Common myeloid progenitor, CD34-positive (primary cell): ENCODE measurements at places on chromosomes 2 and 18.

DNA sequence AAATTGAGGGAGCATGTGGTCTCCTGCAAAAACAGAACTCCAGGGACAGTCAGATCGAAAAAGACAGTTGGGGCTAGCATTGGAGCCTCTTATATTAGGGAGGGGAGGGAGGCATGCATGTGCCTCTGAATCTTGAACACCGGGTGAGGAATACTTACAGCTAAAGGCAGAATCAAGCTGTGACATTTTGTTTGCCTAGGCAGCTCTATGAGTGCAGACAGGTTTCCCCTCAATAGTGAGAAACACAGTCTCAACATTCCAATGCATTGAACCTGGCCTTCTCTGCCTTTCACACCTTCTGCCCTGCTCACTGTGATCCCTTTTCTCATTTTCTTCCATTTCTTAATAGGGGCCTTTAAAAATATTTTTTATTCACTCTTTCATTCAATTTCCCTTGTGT is 140.4 kb downstream of the THSD7B start:
- DNase-seq = no peak
- H3K27me3 ChIP-seq = no peaks in the 10 kb centered on the region
- no peaks in the 10 kb centered on the region for H3K4me1 ChIP-seq

DNA sequence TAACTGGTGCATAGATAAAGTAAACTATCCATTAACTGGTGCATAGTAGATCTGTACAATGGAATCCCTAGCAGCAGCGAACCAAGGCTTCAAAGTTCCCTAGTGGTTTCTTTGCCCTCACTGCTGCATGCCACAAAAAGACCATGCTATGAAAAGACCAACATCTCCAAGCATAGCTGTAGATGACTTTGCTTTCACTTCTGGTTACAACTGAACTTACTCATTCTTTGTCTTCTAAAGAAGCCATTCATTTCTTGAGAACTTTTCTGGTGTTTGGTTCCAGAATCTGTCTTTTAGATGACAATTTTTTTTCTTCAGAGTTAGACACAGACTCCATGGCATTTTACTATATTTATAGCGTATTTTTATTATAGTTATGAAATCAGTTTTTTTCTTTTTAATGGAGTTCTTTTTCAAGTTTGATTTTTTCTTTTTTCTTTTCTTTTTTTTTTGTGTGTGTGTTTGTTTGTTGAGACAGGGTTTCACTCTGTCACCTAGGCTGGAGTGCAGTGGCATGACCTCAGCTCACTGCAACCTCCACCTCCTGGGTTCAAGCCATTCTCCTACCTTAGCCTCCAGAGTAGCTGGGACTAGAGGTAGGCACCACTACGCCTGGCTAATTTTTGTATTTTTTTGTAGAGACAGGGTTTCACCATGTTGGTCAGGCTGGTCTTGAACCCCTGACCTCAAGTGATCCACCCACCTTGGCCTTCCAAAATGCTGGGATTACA is 63.6 kb downstream of the SLC35F5 start:
- no peaks in the 10 kb centered on the region for H3K27me3 ChIP-seq
- H3K4me3 ChIP-seq = no peak overlapping the region
- H3K27ac ChIP-seq = peak overlapping the region; percentile 62
- H3K4me1 ChIP-seq = peaks cover 16% of the 10 kb centered on the region
- no peaks in the 10 kb centered on the region for H3K36me3 ChIP-seq

DNA sequence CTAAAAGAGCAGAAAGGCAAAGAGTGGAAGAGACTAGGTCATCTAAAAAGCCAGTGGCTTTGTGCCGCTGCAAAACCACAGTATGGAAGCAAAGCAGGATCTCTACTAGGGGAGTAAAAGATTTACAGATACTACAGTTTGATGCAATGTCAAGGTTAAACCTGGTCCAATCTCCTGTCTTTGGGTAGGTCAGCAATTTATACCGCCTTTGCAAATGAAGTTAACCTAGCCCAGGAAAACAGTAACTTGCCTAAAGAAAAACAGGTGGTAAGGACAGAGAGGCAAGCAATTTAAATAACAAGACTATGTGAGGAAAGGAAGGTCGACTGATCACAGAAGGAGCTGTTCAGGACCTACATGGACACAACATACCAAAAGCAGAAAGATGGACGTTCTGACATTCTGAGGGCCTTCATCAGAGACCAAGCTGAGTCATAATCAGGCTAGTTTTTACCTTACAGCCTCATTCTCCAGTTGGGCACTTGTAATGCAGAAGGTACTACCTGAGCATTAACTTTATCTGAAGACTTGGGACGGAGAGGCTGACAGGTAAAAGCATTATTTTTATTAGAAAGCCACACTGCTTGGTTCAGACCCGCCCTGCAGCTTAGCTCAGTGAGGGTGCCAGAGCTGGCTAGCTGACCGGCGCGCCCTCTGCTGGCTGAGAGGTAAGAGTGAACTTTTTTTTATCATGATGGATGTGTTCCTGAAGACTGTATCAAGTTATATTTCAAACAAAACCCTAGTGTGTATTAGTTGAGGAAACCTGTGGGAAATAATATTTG is 15.9 kb downstream of the CDKL4 start:
- no peak overlapping the region for H3K27ac ChIP-seq
- no peaks in the 10 kb centered on the region for H3K27me3 ChIP-seq
- no peak overlapping the region for H3K4me3 ChIP-seq

GRCh38 chr18:363301-364085 is 95.6 kb upstream of the THOC1 start:
- H3K36me3 ChIP-seq = no peaks in the 10 kb centered on the region
- no peaks in the 10 kb centered on the region for H3K4me1 ChIP-seq
- DNase-seq = peak; percentile 18
- H3K27me3 ChIP-seq = no peaks in the 10 kb centered on the region
- no peak overlapping the region for H3K4me3 ChIP-seq

- peaks cover 3% of the 10 kb centered on the region for H3K36me3 ChIP-seq
- no peaks in the 10 kb centered on the region for H3K27me3 ChIP-seq
- H3K4me3 ChIP-seq = no peak overlapping the region
These were observed 46.2 kb upstream of the B3GNT2 start for GRCh38 chr2:62149708-62150107.

GRCh38 chr2:19947184-19947940 is 42.5 kb downstream of the WDR35 start:
- no peaks in the 10 kb centered on the region for H3K27me3 ChIP-seq
- H3K4me3 ChIP-seq = no peak overlapping the region
- H3K4me1 ChIP-seq = no peaks in the 10 kb centered on the region
- H3K27ac ChIP-seq = no peak overlapping the region
- DNase-seq = no peak
- no peaks in the 10 kb centered on the region for H3K36me3 ChIP-seq

DNA sequence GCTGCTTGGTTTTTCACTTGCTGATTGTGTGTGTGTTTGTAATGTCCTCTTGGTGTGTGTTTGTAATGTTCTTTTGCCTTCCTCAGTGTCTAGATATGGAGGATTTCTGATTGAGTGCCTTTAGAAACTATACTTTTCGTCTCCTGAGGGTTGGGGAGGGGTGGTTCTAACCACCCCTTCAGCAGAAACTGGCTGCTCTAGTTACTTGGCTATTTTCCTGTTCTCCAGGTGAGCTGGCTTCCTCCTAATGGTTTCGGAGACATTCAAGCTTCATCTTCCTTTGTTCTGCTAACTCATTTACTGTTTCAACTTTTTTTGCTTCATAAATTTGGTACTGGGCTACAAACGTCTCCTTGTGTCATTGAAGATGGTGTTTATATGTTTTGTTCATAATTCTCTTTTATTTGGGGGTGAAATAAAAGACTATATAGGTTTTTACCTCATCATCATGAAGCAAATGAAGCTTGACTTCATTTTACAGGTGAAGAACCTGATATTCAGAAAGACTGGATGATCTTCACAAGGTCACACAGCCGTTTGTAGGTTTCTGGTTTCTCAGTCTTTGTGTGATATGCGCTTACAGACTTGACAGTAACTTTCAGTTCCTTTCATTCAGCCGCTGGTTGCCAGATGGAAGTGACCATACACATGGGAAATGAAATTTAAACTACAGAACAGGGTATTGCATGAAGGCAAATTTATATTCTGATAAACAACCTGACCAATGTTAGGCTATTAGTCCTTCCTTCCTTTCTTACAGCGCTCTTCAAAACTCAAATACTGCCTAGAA is 238.5 kb downstream of the GALR1 start:
- no peaks in the 10 kb centered on the region for H3K36me3 ChIP-seq
- H3K27me3 ChIP-seq = peaks cover 2% of the 10 kb centered on the region
- H3K4me3 ChIP-seq = no peak overlapping the region

- no peak overlapping the region for H3K27ac ChIP-seq
- peaks cover 3% of the 10 kb centered on the region for H3K4me1 ChIP-seq
- DNase-seq = no peak
- no peaks in the 10 kb centered on the region for H3K27me3 ChIP-seq
- H3K36me3 ChIP-seq = peaks cover 2% of the 10 kb centered on the region
These were observed 567.4 kb downstream of the ARHGAP15 start for GRCh38 chr2:143696651-143697050.

DNA sequence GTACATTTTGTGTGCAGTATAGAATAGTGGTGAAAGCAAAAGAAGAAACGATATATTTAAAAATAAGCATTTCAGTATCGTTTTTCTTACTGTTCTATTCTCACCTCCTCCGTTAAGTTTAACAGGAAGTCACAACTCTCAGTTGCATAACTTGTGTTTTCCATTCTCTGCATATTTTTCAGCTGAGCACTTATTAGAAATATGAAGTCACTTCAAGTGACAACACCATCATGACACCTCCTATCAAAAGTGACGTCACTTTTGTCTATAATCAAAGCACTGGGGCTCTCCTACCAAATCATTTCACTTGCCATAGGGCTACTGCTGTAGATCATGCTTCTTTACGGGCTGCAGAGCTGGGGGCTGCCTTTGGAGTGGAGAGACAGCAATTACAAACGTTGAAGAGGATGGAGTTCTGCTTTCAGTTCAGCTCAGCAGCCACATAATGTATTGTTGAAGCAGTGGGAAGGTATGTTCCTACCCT is 36.3 kb downstream of the STAT4 start:
- no peak overlapping the region for H3K27ac ChIP-seq
- no peaks in the 10 kb centered on the region for H3K36me3 ChIP-seq
- no peaks in the 10 kb centered on the region for H3K27me3 ChIP-seq
- no peak overlapping the region for H3K4me3 ChIP-seq
- no peaks in the 10 kb centered on the region for H3K4me1 ChIP-seq

DNA sequence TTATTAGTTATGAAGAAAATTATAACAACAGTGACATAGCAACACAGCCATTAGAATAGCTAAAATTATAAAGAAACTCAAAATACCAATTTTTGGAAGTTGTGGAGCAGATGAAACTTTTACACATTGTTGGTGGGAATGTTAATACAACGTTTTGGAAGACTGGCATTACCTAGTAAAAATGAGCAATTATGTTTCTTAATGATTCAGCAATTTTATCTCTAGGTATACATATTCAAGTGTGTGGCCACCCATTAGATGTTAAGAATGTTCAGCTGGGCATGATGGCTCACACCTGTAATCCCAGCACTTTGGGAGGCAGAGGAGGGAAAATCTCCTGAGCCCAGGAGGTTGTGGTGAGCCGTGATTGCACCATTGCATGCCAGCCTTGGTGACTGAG is 78.8 kb downstream of the INSIG2 start:
- no peaks in the 10 kb centered on the region for H3K27me3 ChIP-seq
- peaks cover 11% of the 10 kb centered on the region for H3K4me1 ChIP-seq
- H3K36me3 ChIP-seq = no peaks in the 10 kb centered on the region
- no peak for DNase-seq
- H3K4me3 ChIP-seq = no peak overlapping the region

GRCh38 chr2:218465987-218466633 is 47.2 kb downstream of the VIL1 start:
- H3K36me3 ChIP-seq = peaks cover 23% of the 10 kb centered on the region
- no peaks in the 10 kb centered on the region for H3K27me3 ChIP-seq
- no peak overlapping the region for H3K27ac ChIP-seq
